ENCODE measurements at places on chromosomes 4 and X. TPM values are rescaled to one million over a fixed set of nuclear protein-coding genes. Genes with fewer than 3 reads are reported as not detected.
A peak's percentile ranks its signal among the peaks of the same experiment; 100 is the strongest.

- DNase-seq: no peak
Measured at GRCh38 chr4:62328526-62328925, 1128.4 kb downstream of the ADGRL3 start.

DNA sequence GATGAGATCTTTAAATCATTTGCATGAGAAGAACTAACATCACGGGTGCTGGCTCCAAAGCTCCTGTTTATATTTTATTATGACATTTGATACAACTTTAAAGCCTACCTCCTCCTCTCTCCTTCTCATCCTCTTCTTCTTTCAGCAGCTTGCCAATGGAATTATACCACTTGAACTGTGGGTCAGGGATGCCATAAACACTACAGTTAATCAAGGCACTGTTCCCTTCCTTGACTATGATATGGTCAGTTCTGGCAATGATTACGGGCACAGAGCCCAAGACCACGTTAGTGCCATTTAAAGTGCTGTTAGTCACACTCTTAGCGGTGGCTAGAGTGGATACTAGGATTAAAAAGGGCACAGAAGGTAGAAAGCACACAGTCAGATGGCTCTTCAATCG lies 20.7 kb downstream of the MFAP3L start:
- DNase-seq: no peak

GRCh38 chrX:38985375-38985774 lies 184.1 kb downstream of the MID1IP1 start:
- DNase-seq: peak; percentile 11

DNA sequence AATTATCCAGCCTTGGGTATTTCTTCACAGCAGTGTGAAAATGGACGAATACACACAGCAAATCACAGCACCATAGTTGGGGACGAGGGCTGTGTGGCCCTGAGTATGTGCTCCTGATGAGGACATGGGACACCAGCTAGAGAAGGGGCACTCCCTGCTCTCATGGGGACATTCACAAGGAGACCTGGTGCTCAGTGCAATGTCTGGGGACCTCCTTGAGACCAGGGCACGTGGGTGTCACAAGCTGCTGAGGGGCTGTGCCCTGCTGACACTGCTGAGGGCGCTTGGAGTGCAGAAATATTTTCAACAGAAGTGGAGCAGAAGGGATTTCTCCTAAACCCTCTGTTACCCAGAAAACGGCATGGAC lies 65.4 kb downstream of the TRMT44 start:
- no peak for DNase-seq

- DNase-seq: peak; percentile 60
Measured at GRCh38 chrX:48468693-48469691, 1.1 kb downstream of the SLC38A5 start.

GRCh38 chr4:54228961-54229501 lies at the start of gene PDGFRA:
Gene PDGFRA, plus strand, starts transcription at chr4:54229293. Its CDS starts 29,476 bp downstream, at chr4:54258769.
- DNase-seq: no peak

GRCh38 chr4:67122029-67122428 lies 423.3 kb downstream of the CENPC start:
- no peak for DNase-seq

DNA sequence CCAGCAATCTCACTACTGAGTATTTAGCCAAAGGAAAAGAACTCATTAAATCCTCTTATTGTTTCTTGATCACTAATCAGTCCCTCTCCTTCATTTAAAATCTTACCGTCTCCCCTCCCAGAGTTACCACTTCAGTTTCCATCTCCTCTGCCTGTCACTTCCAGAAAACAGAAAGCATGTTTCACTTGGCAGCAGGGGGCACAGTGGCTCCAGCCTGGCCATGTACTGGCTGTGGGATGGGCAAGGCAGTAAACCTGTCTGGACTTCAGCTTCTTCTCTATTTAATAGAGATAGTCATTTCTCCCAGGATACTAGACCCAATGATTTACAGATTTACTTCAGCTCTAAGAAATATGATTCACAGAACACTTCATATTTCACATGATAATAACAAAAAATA lies 63.2 kb downstream of the CD40LG start:
- DNase-seq: peak; percentile 41

DNA sequence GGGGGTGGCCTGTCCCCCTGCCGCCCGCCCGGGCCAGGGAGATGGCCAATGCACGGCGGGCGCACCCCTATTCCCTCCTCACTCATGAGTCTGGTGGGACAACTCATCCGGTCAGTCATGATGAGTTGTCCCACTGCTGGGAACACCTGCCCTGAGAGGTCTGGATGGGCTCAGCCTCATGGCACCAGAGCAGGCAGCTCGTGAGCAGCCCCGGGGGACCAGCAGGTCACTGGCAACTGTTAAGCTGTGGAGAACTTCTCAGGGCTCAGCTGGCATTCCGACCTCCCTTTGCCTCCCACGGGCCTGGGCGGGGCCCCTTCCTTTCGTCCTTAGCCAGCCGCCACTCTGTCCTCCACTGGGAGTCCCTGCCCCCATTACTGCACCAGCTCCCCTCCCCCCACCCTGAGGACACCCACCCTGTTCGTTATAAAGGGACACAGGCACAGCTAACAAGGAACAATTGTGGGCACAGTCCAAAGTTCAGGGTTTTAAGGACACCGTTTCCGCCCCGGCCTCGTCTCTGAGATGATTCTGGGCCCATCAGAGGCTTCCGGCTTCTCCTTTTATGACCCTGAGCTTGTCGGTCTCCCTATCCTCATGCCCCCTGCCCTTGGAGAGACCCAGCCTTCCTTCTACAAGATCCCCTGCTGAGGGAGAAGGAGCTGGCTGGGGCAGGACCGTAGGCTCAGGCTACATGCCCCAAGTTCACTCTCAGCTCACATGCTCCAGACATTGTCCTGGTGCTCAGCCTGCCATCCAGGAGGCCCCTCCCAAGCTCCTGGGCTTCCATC lies 14.6 kb upstream of the KIAA0232 start:
- DNase-seq: no peak

DNA sequence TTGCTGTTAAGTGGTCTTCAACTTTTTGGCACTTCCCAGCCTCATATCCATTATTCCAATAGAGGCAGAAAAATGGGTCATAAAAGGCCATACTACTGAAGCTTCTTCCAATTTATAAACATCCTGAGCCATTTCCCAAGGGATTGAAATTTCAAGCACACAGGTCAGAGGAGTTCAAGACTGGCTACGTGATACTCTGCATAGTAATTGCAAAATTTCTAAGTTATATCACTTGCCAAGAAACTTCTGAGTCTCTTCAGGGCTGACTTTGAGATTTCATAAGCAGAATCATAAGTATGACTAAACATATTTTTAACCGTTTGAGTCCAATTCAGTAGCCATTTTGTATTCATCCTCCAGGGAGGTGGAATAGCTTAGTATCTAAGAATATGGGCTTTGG lies 75.6 kb upstream of the RXFP1 start:
- no peak for DNase-seq

GRCh38 chrX:78517124-78517523 lies 142.0 kb downstream of the RTL3 start:
- peak; percentile 76 for DNase-seq

DNA sequence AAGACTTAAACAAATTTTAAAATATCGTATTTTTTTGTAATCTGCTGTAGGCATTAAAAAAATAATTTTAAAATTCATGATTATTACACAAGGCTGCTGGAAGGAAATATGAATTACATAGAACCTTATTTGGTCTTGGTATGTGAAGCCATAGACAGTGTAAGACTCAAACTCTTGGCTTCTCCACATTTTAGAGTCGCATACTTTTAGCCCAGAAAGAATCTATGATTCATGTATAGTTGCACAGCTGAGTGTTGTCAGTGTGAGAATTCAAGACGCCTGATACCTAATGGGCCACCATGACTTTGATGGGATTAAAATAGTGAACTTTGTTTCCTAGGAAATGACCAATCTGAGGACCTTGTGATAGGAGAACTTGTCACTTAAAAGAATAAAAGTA lies 1.4 kb downstream of the INTU start:
- DNase-seq: no peak

DNA sequence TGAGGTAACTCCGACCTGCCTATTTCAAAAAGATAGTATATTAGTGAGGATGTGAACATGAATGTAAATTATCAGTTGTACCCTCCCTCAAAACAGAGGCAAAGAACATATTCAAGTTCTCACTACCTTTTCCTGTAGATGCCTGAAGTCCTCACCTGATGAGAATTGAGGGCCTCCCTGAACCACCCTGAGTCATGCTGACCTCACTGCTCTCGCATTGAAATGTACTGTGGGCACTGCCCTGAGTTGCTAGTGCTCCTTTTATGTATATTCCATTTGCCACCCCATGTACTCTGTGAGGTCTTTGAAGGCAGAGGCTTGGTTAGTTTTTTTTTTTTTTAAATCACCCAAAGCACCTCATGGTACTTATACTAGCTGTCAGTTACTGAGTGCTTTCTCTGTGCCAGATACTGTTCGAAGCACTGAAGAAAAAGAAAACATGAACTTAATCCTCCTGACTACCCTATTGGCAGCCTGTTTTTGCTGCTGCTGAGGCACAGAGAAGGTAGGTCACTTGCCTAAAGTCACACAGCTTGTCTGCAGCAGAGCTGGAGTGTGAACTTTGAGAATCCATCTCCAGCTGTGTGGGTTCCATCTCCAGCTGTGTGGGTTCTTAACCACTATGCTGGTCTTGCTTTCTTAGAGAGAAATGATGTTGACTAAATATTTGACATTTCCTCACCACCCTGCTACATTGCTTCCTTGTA lies 253.1 kb upstream of the GPC4 start:
- DNase-seq: peak; percentile 1

DNA sequence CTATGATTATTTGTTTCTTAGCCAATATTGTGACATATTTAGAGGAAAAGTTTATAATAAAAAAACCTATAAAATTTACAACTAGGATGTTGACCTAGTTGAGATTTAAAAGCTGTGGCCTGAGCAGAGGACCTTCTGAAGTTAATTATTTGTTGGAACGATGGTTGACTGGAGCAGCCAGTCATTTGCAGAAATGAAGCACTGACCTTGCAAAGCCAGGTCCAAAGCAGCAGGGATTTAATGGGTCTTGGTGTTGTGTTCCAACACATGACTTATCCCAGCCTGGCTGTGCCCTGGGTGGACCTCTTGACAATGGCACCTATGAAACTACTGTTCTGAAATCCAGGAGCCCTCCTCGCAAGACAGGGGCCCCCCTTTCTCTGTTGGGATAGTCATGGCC lies 235.2 kb downstream of the FRAS1 start:
- no peak for DNase-seq

DNA sequence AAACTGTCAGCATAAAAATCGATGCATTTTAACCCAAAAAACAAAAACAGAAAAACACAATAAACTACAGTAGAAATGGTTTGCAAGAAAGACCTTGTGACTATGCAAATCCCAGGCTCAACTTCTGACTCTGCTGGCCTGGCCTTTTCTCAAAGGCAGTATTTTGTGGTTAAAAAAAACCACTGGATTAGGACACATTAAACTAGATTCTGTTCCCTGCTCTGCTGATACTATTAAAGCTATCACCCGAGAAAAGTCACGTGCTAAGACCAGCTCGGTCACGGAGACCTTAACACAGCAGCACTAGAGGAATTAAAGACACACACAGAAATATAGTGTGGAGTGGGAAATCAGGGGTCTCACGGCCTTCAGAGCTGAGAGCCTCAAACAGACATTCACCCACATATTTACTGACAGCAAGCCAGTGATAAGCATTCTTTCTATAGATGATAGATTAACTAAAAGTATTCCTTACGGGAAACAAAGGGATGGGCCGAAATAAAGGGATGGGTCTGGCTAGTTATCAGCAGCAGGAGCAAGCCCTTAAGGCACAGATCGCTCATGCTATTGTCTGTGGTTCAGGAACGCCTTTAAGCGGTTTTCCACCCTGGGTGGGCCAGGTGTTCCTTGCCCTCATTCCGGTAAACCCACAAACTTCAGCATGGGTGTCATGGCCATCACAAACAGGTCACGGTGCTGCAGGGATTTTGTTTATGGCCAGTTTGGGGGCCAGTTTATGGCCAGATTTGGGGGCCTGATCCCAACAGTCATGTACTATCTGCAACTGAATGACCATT lies 16.1 kb downstream of the CBR4 start:
- no peak for DNase-seq

GRCh38 chr4:129335818-129336217 lies 239.9 kb downstream of the C4orf33 start:
- DNase-seq: no peak

GRCh38 chrX:22015139-22015750 lies 16.9 kb upstream of the PHEX start:
- no peak for DNase-seq

DNA sequence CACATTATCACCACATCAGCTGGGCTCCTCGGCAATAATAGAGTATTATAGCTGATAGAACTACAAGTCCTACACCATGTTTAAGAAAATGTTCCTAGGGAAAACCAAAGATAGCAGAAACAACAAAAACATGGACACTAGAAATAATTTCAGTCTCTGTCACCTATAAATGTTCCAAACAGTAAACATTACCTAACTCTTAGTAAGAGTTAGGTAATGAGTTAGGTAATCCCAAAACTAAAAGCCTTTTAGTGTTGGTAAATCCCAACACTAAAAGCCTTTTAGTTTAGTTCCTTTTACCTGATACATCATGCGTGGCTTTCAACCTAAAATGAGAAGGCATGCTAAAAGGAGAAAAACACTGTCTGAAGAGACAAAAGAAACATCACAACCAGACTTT lies 35.5 kb downstream of the MAGED2 start:
- no peak for DNase-seq

- DNase-seq: no peak
Measured at GRCh38 chr4:70654605-70655011, 11.7 kb downstream of the JCHAIN start.

The CCDC120 gene
- total RNA-seq: 3.5 TPM

The GC gene
- not detected for total RNA-seq

The FAM241A gene
- total RNA-seq: 4.1 TPM

The EPHA5 gene
- total RNA-seq: not detected

The IL2 gene
- 8.9 TPM for total RNA-seq

The MAGEB6B gene
- not detected for total RNA-seq

The ANXA5 gene
- total RNA-seq: 34.1 TPM

The EPGN gene
- not detected for total RNA-seq

The GAGE12H gene
- total RNA-seq: not detected

The RAB9B gene
- 0.38 TPM for total RNA-seq

The FGFBP2 gene
- total RNA-seq: 8.2 TPM

The ZFP92 gene
- total RNA-seq: 1.3 TPM
